ENCODE measurements at places on chromosomes 7 and 10.

- no peak for DNase-seq
These were observed at the start of gene FXYD4 for GRCh38 chr10:43371418-43371817. FXYD4 (plus strand) TSS chr10:43371636; CDS start chr10:43373747, 2,111 bp downstream.

- DNase-seq: no peak
These were observed 216.7 kb upstream of the RNF32 start for GRCh38 chr7:156423876-156424275.

DNA sequence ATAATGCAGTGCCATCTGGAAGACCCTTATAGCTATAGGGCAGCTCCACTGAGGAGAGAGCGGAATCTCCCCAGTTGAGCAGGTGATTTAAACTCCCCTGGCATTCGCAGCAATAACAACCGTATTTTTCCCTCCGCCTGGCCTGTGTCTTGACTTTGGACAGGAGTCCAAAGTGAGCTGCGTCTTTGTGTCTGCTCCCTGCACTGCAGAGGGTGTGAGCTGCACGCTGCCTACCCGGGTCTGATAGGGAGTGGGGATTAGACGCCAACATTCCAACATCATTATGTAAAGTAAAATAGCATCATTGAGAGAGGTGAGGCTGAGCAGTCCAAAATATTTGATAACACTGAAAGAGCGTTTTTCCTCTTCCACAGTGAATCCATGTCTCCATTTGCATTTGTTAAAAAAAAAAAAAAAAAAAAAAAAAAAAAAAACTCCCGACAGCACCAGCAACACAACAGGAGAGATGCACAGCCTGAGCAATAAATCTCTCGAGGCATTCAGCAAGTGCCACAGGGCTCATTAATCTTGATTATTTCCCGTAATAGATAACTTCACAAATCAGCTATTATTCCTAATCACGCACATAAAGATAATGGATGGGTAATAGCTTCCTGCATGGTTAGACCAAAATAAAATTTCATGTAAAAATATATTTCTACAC, 68.6 kb downstream of the CELF2 start:
- no peak for DNase-seq

GRCh38 chr7:158568974-158569857, 18.4 kb downstream of the PTPRN2 start:
- no peak for DNase-seq
